Hematopoietic multipotent progenitor cell treated with erythropoietin and hydrocortisone succinate and interleukin-3 and kit ligand, for 6 days (in vitro differentiated cells): ENCODE measurements at places on chromosomes 1 and 21.

GRCh38 chr1:229258031-229258756 lies 12.7 kb upstream of the RAB4A start:
- peak; percentile 86 for DNase-seq

- DNase-seq, result no peak
Observed at GRCh38 chr1:112581586-112582192, 37.3 kb downstream of the ST7L start.

DNA sequence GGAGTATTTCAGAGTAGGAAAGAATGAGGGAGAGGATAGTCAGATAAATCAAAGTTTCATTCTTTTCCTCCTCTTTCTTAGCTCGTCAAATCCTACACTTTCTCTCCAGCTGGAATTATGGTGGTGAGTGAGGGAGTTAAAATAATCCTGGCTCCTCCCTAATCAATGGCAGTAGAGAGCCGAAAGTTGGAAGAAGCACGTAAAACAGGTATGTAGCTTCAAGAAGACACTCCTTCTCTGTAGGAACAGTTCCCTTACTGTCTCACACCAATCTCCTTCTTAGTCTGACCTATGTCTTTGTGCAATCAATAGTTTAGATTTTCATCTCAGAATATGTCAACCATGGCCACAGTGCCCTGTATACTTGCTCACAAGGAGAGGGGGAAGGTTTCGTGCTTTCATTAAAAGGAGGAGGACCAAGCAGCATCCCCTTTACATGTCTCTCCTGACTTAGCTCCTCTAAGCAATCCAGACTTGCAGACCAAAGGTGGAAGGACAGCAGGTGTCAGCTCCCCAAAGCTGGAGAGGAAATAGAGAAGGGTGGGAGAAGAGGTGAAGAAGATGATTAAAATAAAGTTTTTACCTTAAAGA lies 878 bp downstream of the MINDY1 start:
- DNase-seq, result peak; percentile 28

GRCh38 chr1:188406636-188407035 lies 1577.9 kb downstream of the PLA2G4A start:
- no peak for DNase-seq

- DNase-seq, result no peak
Observed at GRCh38 chr1:16276302-16277030, 39.5 kb upstream of the CPLANE2 start.

- no peak for DNase-seq
Observed at GRCh38 chr1:6316240-6317097, 55.6 kb upstream of the GPR153 start.

DNA sequence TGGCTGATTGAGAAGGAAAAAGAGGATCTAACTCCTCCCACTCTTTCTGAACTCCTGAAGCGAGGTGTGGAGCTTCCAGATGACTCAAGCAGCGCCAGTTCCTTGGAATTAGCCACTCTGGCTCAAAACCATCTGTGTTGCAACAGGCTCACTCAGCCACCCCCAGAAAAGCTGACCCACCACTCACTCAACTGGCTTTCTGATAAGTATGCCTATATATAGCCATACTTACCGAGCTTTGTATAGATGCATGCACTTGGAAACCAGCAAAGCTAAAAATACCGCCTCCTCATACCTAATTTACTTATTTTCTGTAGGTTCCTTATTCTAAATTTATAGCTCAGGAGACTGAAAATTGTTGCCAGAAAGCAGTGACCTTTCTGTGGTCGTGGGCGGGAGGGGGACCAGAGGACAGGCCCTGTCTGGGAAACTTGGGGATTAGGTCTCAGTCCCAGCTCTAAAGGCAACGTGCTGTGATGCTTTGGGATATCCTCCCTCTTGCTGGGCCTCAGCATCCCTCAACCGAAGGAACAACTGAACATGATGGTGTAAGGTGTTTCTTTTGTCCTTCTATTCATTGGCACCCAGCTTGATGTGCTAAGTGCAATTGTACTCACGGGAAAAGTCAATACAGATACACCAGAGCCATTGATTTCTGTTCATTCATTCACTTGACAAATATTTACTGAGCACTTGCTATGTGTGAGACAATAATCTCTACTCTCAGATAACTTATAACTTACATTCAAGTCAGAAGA lies 65.7 kb downstream of the NENF start:
- no peak for DNase-seq

- DNase-seq, result peak; percentile 22
Observed at GRCh38 chr1:37858931-37859506, 373 bp downstream of the MTF1 start.

DNA sequence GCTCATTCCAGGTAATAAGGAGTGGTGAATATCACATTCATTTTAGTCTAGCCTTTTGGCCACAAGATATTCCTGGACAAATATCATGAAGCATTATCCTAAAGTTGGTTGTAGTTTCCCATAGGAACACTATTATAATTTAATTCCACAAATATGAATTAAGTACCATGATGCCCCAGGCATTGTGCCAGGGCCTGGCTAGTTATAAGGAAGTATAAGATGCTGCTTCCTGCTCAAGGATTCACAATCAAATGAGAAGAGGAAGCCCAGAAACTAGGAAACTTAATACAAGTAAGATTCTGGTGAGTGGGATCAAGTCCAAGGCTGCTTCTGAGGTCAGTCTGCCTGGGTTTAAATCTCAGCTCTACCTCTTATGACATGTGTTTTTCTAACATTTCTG lies 30.6 kb upstream of the ZP4 start:
- DNase-seq, result no peak

GRCh38 chr21:41655259-41655658 lies 111.6 kb downstream of the RIPK4 start:
- DNase-seq, result no peak

DNA sequence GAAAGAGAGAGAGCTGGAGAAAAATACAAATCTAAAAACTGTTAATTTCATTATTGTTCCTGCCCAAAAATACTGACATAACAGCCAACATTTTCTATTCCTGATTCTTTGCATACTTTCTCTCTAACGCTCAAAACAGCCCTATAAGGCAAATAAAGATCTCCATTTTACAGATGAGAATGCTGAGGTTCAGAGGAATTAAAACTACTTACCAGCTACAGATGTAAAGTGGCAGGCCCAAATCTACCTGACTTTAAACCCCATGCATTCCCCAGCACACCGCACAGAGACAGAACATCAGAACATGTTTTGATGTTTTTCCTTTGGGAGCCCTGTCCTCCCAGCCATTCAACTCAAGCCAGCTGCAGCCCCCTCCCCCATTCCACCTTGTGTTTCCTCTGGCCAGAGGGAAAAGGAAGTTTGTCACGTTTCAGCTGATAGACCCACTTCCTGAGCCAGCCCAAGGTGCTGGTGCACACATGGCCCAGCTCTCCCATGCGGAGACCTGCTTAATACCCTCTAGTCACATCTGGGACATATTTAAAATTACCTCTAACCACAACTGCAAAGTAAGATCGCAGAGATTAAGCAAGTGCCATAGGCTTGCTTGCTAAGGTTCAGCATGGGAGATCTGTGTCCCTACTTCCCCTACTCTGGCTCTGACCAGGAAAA lies 133.1 kb upstream of the NFIA start:
- peak; percentile 22 for DNase-seq

- no peak for DNase-seq
Observed at GRCh38 chr1:72111662-72112061, 170.7 kb downstream of the NEGR1 start.

DNA sequence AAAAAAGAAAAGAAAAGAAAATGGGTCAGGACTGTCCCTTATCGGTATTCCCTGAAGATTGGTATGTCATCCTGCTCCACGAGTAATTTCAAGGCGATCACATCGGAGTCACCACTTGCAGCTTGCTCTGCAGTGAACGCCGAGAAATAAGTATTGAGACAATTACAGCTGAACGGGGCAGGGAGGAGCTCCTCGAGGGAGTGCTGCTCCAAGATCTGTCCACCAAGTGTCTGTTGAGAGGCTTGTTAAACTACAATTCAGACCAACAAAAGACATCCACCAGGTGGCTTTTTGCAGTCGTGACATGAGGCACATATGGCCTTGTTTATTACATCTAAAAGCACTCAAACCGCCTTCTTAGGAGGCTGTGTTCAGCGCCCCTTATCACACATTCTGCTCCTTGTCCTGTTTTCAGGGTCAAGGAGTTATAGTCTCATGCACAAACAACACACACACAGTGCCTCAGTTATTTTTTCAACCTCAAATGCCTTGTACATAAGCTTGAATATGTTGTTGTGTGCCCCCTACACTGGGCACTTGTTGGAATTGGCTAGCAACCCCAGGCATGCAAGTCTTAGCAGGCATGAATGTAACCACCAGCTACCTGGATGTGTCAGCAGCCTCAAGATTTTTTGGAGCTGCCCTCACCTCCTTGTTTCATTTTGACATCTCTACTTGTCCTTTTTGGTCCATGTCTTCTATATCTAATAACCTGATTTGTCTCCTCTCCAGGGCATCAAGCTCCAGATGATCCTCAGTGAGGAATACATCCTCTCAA lies 13.0 kb upstream of the CD48 start:
- DNase-seq, result peak; percentile 31

DNA sequence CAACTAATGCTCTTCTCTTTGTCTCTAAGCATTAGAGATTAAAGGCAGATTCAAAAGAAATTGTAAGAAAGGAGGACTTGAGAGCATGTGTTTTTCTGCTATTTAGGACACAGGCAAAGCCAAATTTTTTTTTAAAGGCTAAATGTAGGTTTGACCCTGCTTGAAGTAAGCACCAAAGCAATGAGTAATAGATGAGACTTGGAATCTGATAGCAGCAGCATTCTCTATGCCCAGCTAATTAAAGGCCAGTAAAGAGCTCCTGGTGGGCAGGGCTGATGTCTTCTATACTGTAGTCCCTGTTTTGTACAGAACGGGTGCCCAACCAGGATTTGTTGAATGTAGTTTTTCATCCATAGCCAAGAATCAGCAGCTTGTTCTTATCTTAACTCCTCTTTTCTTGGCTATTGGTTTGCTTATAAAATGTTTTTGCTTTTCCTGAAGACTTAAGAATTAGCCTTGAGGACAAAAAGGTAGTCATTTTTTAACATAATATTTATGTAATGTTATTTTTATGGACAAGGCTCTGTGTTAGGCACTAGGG lies 179.6 kb downstream of the LMO4 start:
- DNase-seq, result no peak

GRCh38 chr1:178543290-178543607 lies 30.3 kb downstream of the TEX35 start:
- DNase-seq, result peak; percentile 57

DNA sequence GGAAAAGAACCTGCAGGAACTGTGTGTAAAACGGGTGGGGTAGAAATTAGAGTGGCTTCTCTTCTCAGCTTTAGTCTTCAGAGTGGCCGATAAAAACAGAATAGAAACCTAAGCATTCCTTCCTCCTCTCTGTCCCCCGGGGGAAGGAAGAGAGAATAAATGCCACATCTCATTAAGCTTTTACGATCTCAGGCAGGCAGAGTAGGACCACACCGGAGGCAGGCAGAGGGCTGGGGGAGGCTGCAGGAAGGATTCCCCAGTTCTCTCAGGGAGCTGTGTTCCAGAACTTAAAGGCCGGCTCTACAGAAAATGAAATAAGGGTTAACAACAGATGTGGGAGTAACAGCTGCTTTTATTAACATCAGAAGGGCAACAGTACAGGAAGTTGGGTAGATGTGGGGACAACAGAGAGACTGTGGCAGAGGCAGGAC lies 24.5 kb upstream of the MEF2D start:
- DNase-seq, result peak; percentile 24

- DNase-seq, result no peak
Observed at GRCh38 chr1:167022384-167022783, 33.3 kb downstream of the MAEL start.

GRCh38 chr1:201008666-201009360 lies 14.7 kb downstream of the KIF21B start:
- no peak for DNase-seq
